Stimulated activated memory B cell treated with anti-CD40 and anti-IgM and Interleukin-4, amounts not matched to agents 10 μg/mL and 1 μg/mL and 100 μg/mL, for 72 hours (primary cell): ENCODE measurements at places on chromosomes 5 and 9.
A peak's percentile ranks its signal among the peaks of the same experiment; 100 is the strongest.

DNA sequence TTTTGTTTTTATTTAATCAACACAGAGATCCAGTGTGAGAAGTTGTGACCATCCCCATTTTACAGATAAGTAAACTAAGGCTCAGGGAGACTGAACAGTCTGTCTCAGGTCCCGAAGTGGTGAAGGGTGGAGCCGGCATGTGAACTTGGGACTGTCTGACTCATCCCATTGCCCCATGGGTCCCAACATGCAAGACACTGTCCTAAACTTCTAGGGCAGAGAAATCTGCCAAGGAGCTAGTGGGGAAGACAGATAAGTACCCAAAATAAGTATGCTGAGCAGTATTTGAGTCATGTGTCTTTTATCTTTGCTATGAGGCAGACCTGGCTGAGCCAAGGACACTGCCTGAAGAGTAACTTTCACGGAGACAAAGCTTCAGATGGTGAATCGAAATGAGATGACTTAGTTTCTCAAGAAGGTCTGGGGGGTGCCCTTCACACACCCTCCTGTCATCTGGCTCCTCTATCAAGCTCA lies 64.3 kb upstream of the SLC25A51 start:
- ATAC-seq, result no peak

GRCh38 chr5:80753712-80754111 lies 98.9 kb upstream of the DHFR start:
- ATAC-seq, result no peak

DNA sequence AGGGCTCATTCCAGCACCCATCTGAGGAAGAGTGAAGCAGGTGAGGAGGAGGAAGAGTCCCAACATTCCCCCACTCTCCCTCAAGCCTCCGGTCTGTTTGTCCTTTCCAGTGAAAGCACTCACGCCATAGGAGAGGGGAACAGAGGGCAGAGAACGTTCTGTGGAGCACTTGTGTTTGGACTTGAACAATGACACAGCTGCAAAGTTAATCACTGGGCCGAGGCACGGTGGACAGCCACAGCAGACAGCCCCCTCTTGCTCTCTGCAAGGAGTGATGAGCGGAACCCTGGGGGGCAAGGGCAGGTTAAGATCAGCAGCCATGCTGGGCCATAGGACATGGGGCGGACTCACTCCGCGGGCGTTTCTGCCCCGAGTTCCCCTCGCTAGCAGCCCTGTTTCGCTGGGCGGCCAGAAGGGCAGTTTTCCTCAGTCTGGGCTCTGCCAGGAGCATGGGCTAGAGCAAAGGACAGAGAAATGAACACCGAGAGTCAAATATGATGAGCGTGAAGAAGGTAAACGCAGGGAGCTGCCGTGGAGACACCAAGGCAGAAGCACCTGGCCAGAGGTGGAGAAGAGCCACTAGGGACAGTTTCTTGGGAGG lies 185.7 kb downstream of the GAPVD1 start:
- ATAC-seq, result peak; percentile 34

GRCh38 chr9:70488098-70488792 lies 73.8 kb upstream of the KLF9 start:
- ATAC-seq, result no peak

- no peak for ATAC-seq
These were observed 334.0 kb upstream of the PUM3 start for GRCh38 chr9:3177936-3178335.

GRCh38 chr5:3277590-3278196 lies 317.9 kb upstream of the IRX1 start:
- ATAC-seq, result no peak

DNA sequence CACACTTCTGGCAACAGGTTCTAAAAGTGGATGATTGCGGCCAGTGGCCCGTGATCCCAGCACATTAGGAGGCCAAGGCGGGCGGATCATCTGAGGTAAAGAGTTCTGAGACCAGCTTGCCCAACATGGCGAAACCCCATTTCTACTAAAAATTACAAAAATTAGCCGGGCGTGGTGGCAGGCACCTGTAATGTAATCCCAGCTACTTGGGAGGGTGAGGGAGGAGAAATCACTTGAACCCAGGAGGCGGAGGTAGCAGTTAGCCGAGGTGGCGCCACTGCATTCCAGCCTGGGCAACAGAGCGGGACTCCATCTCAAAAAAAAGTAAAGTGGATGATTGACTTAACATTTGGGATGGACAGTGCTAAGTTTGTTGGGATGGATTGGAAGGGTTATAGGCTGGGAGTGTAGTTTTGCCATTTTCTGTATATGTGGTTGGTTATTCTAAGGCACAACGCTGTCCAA lies 3.4 kb downstream of the MATR3 start:
- no peak for ATAC-seq

- no peak for ATAC-seq
These were observed 22.7 kb upstream of the PCA3 start for GRCh38 chr9:76741524-76741923.

DNA sequence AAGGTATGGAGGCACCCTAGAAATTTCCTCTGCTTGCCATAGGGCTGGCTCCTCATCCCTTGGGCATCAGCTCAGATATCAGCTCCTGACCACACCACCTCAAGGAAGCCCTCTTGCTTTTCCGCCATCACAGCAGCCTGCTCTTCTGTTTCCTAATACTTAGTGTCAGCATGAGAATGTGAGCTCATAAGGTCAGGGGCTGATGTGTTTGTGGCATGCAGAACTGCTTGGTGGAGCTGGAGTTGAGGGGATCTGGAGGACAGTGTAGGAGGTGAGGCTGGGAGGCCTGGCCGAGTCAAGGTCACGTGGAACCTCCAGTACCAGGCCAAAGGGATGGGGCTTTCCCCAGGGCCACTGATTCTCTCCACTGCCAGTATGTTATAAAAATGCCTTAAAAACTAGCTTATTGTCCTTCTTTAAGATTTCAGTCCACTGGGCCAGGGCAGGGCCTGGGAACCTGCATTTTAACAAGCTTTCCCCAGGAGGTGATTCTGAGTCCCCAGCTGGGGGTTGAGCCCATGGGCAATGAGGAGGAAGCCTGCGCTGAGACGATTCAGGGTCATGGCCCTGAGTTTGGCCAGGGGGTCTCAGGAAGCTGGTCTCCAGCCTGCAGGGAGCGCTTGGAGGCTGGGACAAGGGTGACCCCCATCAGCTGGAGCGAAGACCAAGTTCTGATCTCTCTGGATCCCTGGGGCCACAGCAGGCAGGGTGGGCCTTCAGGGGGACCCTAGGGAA lies 28.6 kb downstream of the DAB2IP start:
- ATAC-seq, result no peak

GRCh38 chr9:122392284-122392683 lies 21.5 kb downstream of the PTGS1 start:
- ATAC-seq, result no peak
